ENCODE measurements at places on chromosomes 4 and X.

DNA sequence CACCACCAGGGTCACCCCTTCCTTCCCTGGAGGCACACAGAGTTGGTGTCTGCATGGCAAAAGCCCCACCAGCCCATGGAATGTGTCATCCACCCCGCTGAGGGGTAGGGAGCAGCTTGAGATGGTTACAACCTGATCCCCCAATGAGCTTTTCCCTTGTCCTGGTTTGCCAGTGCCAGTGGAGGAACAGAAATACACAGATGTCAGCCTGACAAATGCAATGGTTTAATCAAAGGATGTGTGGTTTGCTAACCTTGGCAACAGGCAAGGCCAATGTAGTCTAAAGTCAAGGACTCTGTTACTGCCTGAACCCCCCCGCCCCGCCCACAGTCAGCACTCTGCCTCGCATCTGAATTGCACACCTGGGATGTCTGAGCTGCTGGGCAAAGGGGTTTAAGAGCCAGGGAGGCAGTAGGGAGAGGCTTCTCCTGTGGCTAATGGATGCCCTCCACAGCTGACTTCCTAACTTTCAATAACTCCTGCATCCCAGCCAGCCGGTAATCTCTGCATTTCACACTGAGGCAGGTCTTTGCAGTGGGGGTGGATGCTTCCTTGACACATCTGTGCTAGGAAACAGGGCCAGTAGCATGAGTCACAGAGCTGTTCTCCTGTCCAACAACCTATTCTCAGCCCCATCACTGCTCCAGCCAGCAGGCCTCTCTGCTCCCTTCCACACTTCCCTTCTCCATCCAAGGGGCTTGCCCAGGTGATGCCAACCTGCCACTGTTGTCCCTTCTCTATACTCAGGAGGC, 137.5 kb downstream of the AMMECR1 start:
- no peak for DNase-seq

GRCh38 chrX:100995469-100995868, 26.0 kb downstream of the ARL13A start:
- no peak for DNase-seq

GRCh38 chr4:66430856-66431255, 760.6 kb upstream of the EPHA5 start:
- DNase-seq: no peak

DNA sequence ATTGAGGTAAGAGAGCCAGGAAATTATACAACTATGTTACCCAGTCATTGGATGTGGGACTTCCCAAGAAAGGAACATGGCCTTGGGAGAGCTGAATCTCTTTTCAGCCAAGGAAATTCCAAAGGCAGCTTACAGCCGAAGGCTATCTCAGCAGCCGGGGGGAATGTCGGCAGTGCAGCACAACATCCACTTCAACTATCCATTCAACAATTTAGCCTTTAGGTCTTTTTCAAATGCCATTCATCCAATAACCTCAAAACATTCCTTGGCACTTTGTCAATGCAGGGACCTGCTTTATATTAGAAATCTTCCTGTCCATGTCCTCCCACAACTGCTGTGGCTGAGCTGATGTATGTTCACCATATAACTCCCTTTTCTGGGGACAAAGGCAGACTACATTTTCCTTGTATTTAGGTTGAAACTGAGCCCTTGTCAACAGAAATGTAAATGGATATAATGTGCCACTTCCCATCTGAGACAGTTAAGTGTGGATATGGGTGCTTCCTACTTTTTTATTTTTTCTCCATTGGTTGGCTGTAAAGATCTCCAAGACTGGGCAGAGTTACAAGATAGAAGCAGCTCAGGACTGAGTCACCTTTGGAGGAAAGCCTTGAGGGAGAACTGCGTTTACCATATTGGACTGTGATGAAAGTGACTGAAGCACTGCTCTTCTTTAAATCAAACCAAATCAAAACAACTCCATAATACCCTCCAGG, 94.8 kb downstream of the GPRIN3 start:
- DNase-seq: no peak

DNA sequence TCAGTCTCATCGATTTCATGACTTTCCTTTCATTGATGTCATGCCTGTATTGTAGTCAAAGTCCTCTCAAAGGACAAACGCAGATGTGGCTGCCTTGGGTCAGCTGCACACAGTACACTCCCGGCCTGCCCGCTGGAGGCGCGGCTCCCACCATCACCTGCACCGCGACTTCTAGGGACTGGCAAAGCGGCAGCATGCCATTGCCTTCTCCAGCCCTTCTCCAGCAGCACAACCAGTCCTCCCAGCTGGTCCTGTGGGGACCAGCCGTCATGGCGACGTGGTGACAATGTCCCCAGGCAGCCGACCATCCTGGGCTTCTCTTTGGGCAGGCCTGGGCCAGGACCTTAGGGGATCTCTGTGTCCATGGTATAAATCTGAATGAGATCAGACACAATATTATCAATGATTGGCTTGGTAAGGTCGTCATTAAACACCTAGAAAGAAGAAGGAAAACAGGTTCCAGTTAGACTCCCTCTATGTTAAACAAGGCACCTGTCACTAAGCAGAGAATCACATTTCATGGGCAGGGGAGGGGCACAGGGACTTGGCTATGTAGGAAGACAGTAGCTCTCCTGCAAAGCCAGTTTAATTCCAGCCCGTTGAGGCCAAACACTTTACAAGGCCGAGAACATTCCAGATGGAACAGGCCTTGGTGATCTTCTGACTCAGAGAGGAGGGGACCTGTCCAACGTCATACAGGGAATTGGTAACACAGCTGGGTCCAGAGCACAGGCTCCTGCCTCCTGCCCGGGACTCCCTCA, 10.7 kb downstream of the CCNQ start:
- DNase-seq: no peak

DNA sequence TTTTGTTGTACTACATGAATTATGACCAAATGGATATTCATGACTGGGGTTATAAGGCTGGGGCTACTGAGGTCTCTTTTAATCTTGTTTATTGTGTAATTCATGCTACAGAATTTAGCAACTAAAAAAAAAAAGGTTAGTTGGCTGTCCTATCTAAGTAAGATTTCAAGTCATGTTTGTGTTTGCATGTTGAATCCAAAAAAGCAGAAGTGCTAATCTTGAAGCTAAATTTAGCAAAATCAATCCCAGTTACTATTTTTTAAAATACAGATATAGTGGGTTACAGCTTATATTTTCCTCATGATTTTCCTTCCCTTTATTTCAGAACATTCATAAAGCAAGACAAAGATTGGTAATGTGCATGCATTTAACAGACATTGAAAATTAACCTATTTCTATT, 19.4 kb downstream of the MTMR1 start:
- DNase-seq: no peak

DNA sequence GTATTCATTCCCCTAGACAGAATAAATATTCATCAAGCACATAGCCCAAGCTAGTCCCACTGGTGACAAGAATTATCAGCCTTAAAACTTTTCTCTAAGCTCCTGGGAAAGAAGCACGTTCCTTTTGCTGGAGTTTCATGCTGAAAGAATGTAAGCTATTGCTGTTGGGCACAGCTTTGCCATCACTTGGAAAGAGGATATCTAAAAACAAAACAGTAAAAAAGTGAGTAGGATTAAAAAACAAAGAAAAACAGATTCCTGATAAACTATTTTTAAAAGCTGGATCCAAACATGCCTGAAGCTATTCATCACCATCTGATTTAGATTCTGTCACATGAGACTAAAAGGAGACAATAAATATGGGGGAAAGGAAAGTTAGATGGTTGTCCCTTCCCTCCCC, 176.8 kb downstream of the SCFD2 start:
- no peak for DNase-seq

DNA sequence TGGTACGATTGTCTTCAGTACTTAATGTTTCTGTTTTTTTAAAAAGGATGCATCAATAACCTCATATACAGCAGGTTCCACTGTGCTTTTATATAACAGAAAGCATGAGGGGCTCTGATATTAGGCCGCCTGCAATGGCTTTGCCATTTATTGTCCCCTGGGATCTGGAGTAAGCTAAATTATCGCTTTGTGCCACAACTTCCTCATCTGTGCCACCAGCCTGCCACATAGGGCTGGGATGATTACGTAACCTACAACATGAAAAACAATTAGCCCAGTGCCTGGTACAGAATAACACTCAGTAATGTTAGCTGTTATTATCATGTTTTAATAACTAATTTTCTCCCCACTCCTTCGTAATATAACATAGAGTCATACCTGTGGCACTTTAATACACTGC, 65.5 kb upstream of the TRIM2 start:
- DNase-seq: no peak

GRCh38 chr4:90544532-90545045, 417.4 kb downstream of the CCSER1 start:
- no peak for DNase-seq

GRCh38 chr4:56426273-56426672, 9.1 kb downstream of the PPAT start:
- DNase-seq: no peak

- DNase-seq: no peak
Measured at GRCh38 chr4:188459381-188459780, 320.1 kb downstream of the TRIML1 start.

- DNase-seq: no peak
Measured at GRCh38 chr4:87679449-87680169, 29.5 kb downstream of the DMP1 start.

- no peak for DNase-seq
Measured at GRCh38 chrX:100698551-100698950, 33.4 kb downstream of the SYTL4 start.

DNA sequence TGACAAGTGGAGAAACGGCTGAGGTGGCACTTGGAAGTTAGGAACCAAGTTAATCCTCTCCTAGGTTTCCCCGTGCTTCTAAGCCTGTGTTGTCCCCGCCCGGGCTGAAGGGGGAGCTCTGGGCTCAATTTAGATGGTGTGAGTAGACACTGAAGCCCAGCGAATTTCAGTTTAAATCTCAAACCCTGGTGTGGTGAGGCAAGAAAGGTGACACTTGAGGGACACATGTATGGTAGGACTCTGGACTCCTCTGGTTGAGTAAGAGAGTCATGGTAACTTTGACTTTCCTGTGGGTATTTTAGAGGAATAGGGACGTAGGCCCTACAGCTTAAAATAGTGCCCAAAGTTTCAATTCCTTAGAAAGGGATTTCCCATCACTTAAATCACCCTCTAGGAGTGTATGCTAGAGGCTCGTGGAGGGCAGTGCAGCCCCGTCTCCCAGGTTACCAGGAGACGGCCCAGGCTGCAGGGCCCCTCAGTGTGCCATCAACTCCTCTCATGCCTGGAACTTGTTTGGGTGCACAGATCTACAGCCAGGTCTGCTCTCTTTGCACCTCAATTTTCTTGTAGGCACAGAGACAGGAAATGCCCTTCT, 24.0 kb downstream of the HAND2 start:
- no peak for DNase-seq

DNA sequence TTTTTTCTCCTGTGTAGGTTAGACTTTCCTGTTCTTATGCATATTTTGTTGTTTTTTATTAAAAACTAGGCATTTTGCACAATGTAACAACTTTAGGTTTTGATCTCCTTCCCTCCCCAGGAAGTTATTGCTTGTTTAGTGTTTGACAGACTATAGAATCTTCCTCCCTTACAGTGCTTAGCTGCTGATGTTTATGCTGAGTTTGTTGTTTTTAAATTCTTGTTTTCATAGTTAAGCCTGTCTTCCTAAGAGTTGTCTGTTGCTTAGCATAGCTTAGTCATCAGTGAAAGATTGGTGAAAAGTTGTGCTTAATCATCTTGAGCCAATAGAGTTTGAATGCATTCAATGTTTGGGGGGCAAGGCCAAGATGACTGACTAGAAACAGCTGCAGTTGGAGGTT, 157.5 kb downstream of the NKX6-1 start:
- no peak for DNase-seq

GRCh38 chrX:29315931-29316330, 728.7 kb downstream of the IL1RAPL1 start:
- no peak for DNase-seq

- no peak for DNase-seq
Measured at GRCh38 chr4:6071191-6071958, 53.1 kb upstream of the C4orf50 start.

GRCh38 chr4:46819095-46819494, 90.0 kb downstream of the COX7B2 start:
- DNase-seq: no peak

GRCh38 chr4:30868111-30868895, 148.1 kb downstream of the PCDH7 start:
- DNase-seq: no peak

GRCh38 chr4:13989501-13989900, 362.0 kb upstream of the BOD1L1 start:
- DNase-seq: no peak

DNA sequence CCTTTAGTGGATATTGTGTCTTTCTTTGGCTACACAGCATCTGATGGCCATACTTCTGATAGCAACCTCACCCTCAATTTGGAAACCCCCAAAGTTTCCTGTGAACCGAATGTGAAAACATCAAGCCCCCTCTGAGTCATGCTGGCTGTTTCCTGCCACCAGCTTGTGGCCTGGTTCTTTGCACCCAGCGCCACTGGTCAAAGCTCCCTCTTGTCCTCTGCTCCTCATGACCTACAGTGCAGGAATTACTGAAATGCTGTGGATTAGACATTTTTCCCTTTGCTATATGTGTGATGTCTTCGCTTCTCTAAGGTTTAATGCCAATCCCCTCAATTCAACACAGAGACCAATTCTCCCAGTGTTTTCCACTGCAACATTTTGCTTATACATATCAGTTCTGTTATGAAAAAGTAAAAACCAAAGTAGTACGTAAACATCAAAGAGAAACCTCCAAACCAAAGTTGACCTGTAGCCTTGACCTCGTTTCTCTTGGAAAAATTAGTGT, 224.0 kb upstream of the TENM3 start:
- DNase-seq: no peak

DNA sequence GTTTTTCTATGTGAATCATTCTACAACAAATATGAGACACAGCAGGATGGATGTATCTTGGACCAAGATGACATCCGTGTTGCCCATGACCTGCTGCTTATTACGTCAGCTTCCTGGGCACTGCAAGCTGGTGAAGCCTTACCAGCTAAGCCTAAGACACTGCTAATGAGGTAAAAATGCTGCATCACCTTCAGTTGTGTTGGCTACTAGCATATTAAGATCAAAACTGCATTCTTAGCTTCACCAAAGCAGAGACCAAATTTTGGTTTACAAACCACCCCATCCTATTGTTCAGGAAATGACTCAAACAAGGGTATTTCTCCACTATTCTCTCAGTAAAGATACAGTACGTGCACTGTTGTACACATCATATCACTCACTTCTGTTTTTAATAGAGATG, 50.3 kb downstream of the MAML3 start:
- no peak for DNase-seq

DNA sequence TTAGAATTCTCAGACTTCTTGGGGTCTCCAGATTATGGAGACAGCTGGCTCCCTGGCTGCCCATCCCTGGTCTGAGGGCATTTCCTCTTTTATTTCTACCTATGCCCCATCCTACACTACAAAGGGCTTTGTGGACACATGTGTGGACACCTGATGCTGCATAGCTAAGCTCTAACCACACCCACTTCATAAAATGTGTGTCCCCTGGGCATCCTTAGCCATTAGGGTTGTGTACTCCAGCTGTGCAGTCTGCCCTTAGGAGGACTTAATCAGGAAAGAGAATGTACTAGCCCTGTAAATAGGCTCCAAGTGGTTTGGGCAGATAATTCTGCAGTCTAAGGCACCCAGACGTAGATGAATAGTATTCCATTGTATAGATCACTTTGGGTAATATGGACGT, 47.0 kb downstream of the COQ2 start:
- no peak for DNase-seq

- DNase-seq: no peak
Measured at GRCh38 chr4:169030562-169030982, 20.5 kb upstream of the CBR4 start.

- DNase-seq: no peak
Measured at GRCh38 chrX:46209768-46210167, 335.5 kb downstream of the ZNF674 start.

Measured in stimulated activated CD8-positive, alpha-beta memory T cell treated with anti-CD3 and anti-CD28 coated beads, Interleukin-2, amount 100 ng/mL, for 1 hour (primary cell).